ENCODE measurements at places on chromosomes 3 and 15.

DNA sequence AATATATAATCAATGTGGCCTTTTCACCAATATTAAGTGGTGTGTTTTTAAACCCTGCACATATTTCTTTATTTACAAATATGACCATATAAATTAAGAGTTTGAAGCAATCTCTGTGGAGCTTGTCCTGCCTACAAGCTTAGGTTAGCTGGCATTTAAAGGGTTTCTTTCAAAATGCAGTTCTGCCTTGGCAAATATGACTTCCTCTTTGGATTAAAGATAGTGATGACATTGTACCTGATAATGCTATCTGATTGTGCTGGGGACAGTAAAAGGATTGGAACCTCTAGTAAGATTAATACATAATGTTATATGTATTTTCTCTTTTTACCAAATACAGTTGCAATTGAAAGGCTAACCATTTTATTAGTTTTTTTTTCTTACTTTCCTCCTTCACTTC lies 249.1 kb downstream of the OTOL1 start:
- no peak for DNase-seq

DNA sequence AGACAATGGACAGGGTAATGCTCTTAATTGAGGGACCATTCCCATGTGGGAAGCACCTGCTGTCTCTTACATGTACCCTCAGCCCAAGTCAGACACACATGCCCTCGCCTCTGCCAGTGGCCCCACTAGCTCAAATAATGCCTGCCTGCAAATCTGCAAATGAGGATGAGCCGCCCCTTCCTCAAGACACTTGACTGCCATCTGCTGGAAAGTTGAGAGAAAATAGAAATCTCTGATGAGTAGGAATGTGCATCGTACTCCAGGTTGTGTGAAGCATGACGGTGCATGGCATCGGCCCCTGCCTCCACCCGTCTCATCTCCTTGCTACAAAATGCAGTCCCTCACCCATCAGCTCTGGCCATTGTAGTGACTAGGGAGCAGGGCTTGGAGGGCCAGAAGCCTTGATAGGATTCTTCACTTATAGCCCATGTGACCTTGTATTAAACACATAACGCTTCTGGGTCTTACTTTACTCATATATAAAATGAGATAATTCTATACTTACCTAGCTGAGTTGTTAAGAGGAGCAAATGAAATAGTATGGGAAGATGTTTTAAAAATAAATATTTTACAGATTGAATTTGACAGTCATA lies 6.3 kb upstream of the SCN5A start:
- peak; percentile 48 for DNase-seq

- DNase-seq: no peak
These were observed 619.2 kb downstream of the NAALADL2 start for GRCh38 chr3:175478301-175478700.

- no peak for DNase-seq
These were observed 256.2 kb upstream of the ATP10A start for GRCh38 chr15:26119322-26119721.

DNA sequence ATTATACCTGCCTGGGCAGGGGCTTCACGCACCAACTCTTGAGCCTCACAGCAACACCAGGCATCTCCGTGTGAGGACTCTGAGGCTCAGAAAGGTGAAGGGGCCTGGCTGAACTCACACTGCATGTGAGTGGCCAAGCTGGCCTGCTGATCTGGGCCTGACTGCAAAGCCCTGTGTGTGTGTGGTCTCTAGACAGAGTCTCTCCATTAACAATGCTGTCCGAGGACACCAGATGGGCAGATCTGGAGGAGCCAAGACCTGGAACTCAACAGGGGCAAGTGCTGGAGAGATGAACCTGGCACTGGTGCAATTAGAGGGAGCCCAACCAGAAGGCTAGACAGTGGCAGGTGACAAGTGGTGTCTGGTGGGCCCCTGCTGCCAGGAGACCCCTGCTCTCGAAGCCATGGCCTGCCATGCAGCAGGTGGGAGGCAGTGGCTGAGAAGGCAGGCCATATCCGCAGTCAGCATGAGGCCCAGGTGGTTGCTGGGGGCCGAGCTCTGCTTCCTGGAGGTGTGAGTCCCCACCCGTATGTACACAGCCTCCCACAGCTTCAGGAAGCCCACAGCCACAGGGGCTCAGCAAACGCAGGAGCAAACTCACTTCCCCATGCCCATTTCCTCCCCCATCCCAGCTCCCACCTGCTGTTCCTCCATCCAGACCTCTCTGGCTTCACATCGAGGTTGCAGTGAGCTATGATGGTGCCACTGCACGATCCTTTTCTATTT lies 39.0 kb downstream of the CYP11A1 start:
- no peak for DNase-seq

DNA sequence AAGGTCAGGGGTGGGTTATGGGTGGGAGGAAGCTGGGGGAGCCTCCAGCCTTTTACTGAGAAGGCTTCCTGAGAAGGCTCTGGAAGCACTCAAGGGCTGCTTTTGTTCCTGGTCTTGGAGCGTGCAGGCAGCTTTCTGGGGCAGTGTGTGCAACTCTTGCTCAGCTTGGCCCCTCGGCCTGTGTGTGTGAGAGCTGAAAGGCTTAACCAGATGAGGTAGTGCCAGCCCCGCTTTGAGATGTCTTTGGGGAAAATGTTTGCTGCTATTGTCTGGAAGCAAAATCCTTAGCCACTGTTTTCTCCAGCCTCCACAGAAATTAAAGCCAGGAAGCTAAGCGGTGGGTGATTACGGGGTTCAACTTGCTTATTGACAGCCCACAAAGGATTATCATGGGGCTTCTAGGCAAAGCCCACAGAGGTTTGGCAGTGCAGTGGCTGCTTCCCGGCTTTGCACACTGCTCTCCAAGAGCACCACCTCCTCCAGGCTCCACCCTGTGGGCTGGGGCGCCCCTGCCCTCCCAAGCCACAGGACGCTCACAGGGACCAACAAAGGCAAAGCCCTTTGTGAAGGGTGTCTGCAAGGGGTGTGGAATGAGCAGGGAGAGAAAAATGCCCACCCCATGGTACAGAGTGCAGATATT lies 121.7 kb upstream of the TLE3 start:
- no peak for DNase-seq

DNA sequence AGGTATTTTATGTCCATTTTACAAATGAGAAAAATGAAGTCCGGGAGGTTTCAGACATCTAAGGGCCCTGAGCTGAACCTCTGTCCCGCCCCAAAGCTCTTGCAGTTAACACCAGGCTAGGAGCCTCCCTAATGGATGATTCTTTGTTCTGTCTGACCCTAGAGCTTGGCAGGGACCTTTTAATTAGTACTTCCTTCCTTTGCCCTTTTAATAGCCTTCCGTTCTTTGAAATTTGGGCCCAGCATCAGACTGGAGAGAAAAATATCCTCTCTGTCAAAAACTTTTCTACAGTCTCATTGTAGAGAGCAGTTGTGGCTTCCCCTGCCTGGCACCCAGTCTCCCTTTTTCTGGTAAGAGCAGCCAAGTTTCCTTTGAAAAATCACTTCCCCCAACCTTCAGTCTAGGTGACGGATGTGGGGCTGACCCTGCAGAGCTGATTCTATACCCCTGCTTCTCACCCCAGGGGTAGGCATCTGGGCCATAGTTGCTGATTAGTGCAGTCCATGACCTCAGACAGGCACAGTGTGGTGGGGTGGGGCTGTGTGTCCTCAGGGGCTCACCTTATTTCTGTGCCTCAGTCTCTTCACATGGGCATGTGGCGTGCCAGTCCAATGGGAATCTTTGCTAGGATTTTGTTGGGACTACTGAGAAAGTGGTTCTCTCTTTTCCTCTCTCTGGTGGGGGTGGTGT lies 220.4 kb downstream of the ADAMTS9 start:
- DNase-seq: no peak

DNA sequence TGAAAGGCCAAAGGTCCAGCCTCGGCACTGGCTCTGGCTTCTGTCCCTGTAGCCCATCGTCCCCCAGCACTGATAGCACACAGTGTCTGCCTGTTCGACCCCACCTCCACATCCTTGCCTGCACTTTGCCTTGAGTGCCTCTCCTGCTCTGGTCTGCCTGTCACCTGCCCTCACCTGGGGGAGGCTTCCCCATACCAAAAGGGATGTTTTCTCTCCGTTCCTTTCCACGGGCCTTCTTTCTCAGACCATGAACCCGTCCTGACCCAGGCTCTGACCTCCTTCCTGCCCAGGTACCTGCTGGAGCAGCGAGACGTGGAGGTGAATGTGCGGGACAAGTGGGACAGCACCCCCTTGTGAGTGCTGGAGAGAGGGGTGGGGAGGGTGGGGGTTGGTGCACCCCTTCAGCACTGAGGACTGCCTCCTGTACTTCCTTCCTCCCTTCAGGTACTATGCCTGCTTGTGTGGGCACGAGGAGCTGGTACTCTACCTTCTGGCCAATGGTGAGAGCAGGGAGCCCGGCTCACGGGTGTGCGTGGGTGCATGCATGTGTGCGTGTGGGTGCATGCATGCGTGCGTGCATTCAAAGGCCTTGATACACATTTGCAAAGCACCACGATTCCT lies 1.5 kb downstream of the ABTB1 start:
- DNase-seq: no peak

DNA sequence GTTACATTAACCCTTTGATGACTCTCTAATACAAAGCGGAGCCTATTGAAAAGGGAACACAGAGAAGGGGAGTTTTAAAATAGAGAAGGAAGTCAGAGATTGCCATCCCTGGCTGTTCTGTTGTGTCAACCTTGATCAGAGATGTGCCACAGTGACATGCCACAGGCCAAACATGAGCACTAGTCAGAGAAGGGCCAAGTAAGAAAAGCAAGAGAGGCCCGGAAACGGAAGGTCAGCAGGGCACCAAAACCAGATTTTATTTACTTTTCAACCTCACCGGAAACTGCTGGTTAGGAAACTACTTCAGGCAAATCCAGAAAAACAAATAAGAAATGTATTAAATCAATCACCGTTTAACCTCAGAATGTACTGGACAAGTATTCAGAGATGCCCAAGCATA lies 171.8 kb downstream of the ALCAM start:
- no peak for DNase-seq
